ENCODE measurements at places on chromosomes 13 and 19. TPM values are rescaled to one million over a fixed set of nuclear protein-coding genes. Genes with fewer than 3 reads are reported as not detected.

Gene ZNF808
- total RNA-seq: 9.4 TPM

Gene CATSPERD
- total RNA-seq: not detected

Gene PRSS57
- total RNA-seq: not detected

Gene SLC10A2
- total RNA-seq: not detected

Gene LNX2
- total RNA-seq: 25.9 TPM

Gene ATP11A
- total RNA-seq: 17.3 TPM

Gene FGF9
- under 0.01 TPM for total RNA-seq

Gene C1QTNF9
- total RNA-seq: not detected

Gene ADPRHL1
- total RNA-seq: 0.28 TPM

Gene NCAN
- total RNA-seq: not detected

Gene TSHZ3
- total RNA-seq: 3.3 TPM

Gene ZNF548
- total RNA-seq: 7.3 TPM

Gene RASGRP4
- total RNA-seq: 2.4 TPM

Gene ADM5
- 0.28 TPM for total RNA-seq

Gene IGFL2
- not detected for total RNA-seq

Gene SPRY2
- total RNA-seq: 20.1 TPM

Gene ZNF784
- 6.0 TPM for total RNA-seq

Gene METTL21C
- 0.09 TPM for total RNA-seq

Gene CERS1
- 0.28 TPM for total RNA-seq

Gene IRGC
- total RNA-seq: not detected

Gene ZNF583
- 2.3 TPM for total RNA-seq

Gene ZNF610
- total RNA-seq: 0.89 TPM

Gene PTPRS
- total RNA-seq: 49.7 TPM

Gene CEACAM3
- total RNA-seq: 0.70 TPM

Gene MUC16
- total RNA-seq: not detected

Gene CCDC70
- total RNA-seq: not detected

Gene CGB7
- total RNA-seq: not detected

Gene ZNF492
- total RNA-seq: 2.4 TPM

Gene NKPD1
- not detected for total RNA-seq

Gene FOSB
- 0.28 TPM for total RNA-seq

Gene CYP4F2
- 186 TPM for total RNA-seq

Gene GNA15
- total RNA-seq: 1.6 TPM

Gene MISP
- total RNA-seq: 0.08 TPM

Gene ADGRE2
- 1.0 TPM for total RNA-seq

Gene OR7D2
- total RNA-seq: not detected

Gene AP1M2
- total RNA-seq: 1.3 TPM

Gene AMER2
- total RNA-seq: not detected

Gene SBK3
- total RNA-seq: not detected

Gene DLEU7
- 0.17 TPM for total RNA-seq

Measured in liver (tissue), 10 donors.